ENCODE measurements at places on chromosomes 12 and 14.

DNA sequence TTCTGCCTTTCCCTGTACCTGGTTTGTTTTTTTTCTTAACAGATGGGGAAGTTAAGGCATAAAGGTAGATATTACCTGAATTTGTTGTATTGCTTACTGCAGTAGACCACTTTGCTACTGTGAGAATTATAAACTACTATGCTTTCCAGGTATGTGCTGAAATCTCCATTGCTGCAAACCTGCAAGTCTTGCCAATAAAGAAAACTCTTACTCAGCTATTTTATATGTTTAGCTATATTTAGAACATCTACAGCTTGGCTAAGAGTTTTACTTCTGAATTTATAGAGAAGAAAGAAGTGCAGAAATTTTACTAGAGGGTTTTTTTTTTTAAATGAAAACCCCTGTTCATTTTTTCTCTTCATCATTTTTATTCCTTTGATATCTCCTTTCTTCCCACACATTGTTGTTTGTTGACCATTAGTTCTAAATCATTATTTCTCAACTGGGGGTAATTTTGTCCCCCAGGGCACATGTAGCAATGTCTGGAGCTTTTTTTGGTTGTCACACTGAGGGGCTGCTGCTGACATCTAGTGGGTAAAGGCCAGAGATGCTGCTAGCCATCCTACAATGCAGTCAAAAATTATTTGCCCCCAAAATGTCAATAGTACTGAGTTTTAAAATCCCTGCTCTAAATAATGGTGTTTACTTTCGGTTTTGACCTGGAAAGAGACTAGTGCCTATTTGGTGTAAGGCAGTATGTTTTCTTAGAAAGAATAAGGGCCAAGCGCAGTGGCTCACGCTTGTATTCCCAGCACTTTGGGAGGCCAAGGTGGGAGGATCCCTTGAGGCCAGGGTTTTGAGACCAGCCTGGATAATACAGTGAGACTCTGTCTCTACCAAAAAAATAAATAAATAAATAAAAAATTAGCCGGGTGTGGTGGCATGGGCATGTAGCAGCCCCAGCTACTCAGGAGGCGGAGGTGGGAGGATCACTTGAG lies 48.6 kb downstream of the PCNX1 start:
- no peak for DNase-seq

- peak; percentile 43 for DNase-seq
These were observed 183.8 kb upstream of the ARHGAP5 start for GRCh38 chr14:31893221-31893757.

DNA sequence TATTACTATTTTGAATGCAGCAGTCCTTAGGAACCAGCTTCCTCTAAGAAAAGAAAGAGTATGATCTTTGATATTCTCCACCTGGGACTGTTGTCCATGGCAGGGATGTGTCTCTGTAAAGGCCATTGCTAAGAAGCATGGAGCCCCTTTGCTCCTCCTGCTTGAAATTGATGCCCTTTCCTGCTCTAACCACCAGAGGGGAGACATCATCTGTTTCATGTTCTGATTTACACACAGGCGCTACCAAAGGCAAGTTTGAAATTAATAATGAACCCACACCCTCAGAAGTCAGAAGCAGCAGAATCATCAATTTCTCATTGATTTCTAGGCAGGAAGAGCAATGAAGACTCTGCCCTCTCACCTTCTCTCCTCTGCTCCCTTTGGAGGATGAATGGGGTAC lies 253.8 kb downstream of the RMST start:
- no peak for DNase-seq

DNA sequence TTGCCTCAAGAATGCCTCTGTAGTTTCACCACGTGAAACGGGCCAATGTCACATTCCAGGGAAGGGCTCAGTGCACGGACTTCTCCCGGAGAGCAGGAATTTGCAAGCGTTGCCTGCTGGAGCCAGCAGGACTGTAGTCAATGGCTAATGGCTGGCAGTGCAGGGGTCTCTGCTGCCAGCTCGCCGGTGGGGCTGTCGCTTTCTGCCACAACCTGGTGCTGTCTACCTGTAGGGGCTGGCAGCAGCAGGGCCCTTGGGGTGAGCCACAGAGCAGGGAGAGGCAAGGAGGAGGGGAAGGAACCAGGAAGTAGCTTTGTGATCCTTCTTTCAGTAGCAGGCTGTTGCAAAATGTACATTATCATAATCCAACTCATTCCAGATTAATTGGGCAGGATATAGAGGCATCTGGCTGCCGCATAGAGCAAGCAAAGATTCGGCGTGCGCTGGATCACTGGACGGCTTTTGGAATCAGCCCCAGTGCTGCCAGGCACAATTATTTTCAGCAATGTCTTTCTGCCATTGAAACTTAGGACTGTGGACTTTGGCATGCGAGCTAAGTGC lies 114.1 kb downstream of the PAPOLA start:
- DNase-seq: no peak

GRCh38 chr14:89641495-89642175 lies 224.6 kb upstream of the FOXN3 start:
- DNase-seq: no peak

DNA sequence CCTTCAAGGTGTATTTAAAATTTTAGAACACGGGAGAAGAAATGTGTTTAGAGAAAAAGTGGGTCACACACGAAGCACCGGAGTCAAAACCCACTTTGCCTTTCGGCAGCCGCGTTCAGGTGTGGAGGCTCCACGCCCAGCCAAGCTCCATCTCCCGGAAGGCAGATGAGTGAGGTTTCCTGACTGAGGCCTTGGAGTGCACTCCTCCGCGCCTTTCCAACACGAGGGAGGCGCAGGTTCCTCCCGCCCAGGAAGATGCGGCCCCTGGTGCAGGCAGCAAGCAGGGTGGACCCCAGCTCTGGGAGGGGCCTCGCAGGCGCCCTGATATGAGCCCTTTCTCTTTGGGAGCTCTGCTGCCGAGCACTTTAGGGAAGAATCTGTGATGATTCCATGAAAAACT lies 22.5 kb downstream of the MTA1 start:
- DNase-seq: no peak

GRCh38 chr14:95199298-95199983 lies 42.1 kb upstream of the DICER1 start:
- no peak for DNase-seq

DNA sequence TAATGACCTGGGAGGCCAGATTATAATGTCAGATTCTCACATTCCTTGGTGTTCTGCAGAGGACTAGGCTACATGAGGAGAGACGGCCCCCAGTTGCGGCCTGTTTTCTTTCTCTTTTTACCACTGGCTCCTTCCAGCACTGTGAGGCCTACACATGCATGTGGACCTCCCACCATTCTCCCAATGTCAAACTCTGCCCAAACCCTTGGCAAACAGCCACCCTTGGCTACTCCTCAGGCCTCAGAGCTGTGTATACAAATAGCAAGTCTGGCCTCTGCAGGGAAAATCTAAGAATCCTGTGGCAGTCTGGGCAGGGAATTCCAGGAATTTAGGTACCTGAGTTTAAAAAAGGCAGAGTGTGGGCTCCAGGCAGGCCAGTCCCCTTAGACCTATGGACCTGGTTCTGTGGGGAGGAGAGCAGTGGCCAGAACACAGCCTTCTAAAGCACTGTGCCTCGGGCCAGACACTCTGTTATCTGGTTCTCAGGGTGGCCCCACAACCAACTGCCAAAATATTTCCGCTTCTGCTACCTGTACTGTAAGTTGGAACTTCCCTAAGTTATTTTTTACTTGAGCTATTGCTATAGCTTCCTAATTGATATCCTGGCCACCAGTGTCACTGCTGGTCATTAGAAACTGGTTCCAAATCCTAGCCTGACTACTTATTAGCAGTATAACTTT lies 19.9 kb upstream of the NEDD1 start:
- DNase-seq: no peak

Measured in T47D (cell line).